ENCODE measurements at places on chromosomes 5 and 9.
A peak's percentile ranks its signal among the peaks of the same experiment; 100 is the strongest.

GRCh38 chr5:174464504-174465165 is 259.7 kb upstream of the MSX2 start:
- no peak for DNase-seq

DNA sequence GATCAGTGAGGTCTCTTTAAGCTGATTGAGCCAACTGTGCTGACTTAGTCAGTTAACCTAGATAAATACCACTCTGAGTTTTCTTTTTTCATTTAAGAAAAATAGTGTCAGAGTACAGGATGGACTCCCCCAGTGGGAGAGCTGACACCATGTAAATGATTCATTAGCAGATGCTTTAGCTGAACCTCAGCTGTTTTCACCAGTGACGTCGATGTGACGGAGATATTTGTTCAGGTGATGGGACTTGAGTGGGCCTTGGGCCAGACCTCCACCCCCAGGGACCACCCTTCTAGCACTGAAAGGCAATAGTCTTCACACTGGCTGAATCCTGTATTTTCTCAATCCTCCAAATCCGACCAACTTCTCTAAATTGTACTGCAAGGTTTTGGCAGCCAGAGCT is 196.1 kb downstream of the GAS1 start:
- DNase-seq, result no peak

DNA sequence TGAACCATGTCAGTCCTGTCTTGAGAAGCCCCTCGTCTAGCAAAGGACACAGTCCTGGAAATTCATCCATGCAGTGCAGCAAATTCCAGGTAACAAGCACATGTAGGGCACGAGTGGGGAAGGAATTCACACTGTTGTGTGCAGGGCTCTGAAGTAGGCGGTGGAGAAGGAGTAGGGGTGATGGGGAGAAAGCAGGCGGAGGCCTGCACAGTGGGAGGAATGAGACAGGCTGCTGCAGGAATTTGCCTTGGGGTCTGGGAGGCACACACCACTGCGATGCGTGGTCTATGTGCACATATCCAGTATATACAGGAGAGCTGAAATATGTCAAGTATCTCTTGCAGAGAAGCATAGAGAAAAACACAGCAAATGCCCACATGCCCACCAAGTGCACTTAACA is 249.2 kb upstream of the IRX2 start:
- no peak for DNase-seq

DNA sequence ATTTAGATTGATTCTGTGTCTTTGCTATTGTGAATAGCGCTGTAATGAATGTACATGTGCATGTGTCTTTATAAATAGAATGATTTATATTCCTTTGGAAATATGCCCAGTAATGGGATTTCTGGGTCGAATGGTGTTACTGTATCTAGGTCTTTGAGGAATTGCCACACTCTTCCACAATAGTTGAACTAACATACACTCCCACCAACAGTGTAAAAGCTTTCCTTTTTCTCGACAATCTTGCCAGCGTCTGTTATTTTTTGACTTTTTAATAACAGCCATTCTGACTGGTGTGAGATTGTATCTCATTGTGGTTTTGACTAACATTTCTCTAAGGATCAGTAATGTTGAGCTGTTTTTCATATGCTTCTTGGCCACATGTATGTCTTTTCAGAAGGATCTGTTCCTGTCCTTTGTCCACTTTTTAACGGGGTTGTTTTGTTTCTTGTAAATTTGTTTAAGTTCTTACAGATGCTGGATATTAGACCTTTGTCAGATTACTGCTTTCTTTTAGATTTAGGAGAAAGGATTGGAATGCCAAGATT is 125.0 kb upstream of the NR5A1 start:
- no peak for DNase-seq

GRCh38 chr9:134258828-134259546 is 67.3 kb upstream of the RXRA start:
- no peak for DNase-seq

GRCh38 chr5:14588758-14589543 is 7.4 kb downstream of the OTULINL start:
- no peak for DNase-seq

- DNase-seq, result no peak
Measured at GRCh38 chr5:2169430-2169808, 286.7 kb upstream of the IRX4 start.

- no peak for DNase-seq
Measured at GRCh38 chr5:110256298-110256697, 470.2 kb downstream of the TMEM232 start.

DNA sequence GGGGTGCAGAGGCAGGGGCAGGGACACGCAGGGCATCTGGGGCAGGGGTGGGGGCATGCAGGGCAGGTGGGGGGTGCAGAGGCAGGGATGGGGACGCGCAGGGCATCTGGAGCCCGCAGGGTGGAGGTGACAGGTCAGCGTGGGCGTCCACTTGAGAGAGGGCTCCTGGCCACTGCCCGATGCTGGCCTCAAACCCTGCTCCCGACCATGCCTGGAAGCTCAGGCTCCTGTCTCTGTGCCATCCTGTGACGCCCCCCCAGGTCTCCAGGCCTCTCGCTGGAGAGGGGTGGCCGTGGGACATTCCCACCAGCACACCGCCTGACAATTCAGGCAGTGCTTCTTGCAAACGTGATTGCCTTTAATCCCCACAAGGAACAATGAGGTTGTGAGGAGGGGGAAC is 33.0 kb downstream of the ZDHHC11B start:
- DNase-seq, result no peak

GRCh38 chr9:134897584-134898170 is 17.1 kb downstream of the FCN2 start:
- no peak for DNase-seq

DNA sequence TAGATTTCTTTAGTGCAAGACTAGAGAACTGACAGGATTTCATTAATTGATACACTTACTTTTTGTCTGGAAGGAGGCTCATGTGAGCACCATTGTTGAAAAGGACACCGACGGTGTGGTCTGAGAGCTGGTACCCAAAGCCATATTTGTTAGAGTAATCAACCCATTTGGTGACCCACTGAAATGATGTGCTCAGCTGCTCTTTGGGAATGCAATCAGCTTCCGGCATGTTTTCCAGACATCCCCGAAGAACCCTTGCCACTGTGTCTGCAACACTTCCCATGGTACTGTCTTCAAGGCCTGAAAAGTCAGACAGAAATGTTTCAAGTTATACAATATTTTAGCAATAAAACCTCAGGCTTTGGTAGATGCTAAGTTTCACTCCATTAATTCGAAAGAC is 4.4 kb downstream of the PLK2 start:
- no peak for DNase-seq

GRCh38 chr9:32502464-32502863 is 23.5 kb downstream of the RIGI start:
- no peak for DNase-seq

DNA sequence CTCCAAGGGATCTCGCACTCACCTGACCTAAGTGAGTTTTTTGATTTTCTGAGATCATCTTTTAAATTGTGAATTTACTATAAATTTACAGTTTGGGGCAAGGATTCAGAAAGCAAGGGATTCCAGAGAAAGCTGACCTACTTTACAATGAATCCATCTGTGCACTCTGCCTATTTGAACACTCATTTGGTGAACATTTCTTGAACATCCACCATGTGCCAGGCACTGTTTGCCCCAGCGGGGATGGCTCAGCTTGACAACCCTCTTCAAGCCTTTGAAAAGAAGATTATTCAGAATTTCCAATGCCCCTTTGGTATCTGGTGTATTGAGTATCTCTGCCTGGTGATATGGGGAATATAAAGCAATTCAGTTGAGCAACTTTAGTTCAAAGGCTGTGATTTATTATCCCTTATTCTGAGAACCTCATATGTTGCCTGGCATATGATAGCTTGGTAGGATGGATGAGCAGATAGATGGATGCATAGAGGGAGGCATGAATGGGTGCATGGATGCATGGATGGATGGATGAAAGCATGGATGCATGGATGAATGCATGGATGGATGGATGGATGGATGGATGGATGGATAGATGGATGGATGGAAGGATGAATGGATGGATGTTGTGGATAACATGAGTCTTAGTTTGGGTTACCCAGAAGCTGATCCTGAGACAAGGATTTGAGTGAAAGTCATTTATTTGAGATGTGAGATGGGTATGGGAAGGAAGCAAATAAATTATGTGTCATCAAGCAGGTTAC is 149.7 kb upstream of the ZNF366 start:
- DNase-seq, result no peak

- DNase-seq, result no peak
Measured at GRCh38 chr9:38347946-38348345, 44.6 kb upstream of the ALDH1B1 start.

GRCh38 chr9:111016426-111017045 is 21.7 kb downstream of the LPAR1 start:
- no peak for DNase-seq

DNA sequence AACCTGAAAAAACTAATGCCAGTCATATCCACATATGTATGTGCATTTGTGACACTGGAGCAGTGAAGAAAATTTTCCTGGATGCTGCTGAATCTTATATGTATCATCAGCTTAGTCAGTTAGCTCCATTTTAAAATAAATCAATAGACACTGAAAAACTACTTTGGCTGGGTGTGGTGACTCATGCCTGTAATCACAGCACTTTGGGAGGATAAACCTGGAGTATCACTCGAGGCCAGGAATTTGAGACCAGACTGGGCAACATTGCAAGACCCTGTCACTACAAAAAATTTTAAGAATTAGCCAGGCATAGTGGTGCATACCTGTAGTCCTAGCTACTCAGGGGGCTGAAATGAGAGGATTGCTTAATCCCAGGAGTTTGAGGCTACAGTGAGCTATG is 511.0 kb upstream of the TLE4 start:
- DNase-seq, result no peak

- DNase-seq, result peak; percentile 18
Measured at GRCh38 chr5:129377504-129377903, 82.6 kb upstream of the ADAMTS19 start.

- no peak for DNase-seq
Measured at GRCh38 chr5:157459715-157460599, at the start of gene NIPAL4. TSS of gene NIPAL4 (plus strand) at chr5:157460213. CDS start at chr5:157460321, 108 bp downstream.

DNA sequence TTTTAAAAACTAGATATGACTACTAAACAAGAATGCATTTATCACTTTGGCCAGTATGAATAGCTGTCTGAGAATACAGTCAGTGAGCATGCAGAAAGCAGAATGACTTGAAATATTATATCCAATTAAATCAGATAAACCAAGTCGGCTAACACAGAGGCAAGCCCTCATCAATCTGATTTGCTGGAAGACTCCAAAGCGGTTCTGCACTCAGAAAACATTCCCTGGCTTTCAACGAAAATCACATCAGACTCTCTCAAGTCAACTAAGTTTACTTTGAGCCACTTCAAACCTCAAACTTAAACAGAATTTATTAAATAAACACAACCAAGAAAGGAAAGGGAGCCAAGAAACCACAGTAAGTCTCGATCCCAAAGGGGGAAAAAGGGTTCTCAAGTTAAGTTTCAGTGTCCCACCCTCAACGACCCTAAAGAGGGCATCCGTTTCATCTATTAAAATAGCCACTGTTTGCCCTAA is 1.4 kb downstream of the MYO10 start:
- peak; percentile 27 for DNase-seq

DNA sequence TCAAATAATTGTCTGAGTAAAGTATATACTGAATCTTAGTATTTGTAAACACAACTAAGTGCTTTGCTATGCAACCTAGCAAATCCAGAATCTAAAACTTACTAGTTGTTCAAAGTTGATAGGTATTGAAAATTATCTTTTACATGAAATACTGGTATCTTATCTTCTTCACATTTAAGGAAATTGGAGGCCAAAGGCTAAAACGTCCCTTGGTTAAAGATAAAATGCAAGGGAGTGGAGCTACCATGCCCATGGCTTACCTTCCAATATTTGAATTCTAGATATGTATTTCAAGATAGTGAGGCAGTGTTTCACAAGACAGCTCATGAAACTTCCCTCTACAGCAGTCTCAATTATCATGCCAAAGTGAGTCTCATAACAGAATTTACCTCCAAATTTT is 373.5 kb downstream of the KIAA0825 start:
- no peak for DNase-seq

DNA sequence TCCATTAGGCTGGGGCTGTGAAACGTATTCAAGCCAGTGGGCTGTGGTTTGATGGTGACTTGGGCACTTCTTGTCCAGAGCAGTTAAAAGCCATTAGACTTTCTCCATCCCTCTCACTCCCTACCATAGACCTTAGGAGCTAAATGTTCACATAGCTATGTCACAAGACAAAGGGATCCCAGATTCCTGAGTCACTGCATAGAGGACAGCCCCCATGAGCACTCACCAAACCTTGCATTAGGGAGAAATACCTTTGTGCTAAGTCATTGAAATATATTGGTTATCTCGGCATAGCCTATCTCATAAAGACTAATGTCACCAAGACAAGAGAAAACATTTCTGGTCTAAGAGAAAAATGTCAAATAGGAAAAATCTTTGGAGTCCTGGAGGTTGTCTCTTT is 104.3 kb downstream of the TRPM6 start:
- DNase-seq, result no peak

GRCh38 chr5:79225026-79225425 is 10.9 kb upstream of the JMY start:
- DNase-seq, result no peak

DNA sequence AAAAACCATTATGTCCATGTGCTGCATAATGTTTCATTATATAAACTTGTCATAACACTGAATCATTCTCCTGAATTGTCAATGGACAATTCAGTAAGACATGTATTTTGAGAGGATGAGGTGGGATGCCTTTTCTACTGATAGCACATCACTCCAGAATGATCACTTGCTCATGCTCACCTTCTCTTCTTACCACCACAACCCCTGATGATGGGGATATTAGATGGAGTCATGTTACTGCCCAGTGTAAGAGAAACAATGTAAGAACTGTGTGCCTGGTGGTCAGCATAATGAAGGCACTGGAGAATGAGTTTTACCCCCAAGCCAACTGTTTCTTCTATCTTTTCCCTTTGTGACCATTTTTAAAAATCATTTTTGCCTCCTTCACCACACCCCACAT is 198.8 kb downstream of the ADAMTSL1 start:
- no peak for DNase-seq

DNA sequence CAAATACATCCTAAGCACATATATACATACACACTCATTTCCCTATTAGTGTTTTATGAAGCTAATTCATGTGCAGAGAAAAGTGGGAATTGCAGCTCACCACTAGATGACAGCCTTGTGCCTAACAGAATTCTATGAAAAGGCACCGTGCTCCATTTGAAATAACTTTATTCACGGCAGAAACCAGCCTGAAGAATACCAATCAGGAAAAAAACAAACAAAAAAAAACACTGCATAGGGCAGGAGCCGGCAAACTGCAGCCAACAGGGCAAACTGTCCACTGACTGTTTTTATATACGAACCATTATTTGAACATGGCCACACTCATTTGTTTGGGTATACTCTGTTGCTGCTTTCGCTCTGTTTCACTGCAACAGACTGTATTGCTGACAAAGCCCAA is 33.6 kb downstream of the ERMP1 start:
- peak; percentile 66 for DNase-seq

DNA sequence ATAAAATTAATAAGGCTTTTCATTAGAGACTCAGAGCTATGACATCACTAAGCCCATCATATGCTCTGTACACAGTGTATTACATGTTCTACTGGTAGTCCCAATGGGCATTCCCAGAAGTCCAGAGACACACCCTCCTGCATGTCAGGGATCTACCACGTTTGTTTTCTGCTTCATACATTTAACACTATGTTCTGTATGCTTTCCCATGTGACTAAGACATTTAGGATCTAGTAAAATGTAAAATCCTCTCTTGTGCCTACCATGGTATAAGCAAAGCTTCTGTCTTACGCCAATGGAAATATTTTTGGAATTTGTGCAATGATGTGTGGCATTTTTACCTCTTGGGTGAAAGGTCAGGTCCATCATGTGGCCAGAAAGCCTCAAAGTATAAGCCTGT is 192.4 kb downstream of the ADAMTSL1 start:
- DNase-seq, result no peak

Data from NCI-H2171 treated with DMSO at 0.1 percent for 48 hours (cell line).